Midbrain (tissue), 1 donor: ENCODE measurements at places on chromosomes 1 and 21.

DNA sequence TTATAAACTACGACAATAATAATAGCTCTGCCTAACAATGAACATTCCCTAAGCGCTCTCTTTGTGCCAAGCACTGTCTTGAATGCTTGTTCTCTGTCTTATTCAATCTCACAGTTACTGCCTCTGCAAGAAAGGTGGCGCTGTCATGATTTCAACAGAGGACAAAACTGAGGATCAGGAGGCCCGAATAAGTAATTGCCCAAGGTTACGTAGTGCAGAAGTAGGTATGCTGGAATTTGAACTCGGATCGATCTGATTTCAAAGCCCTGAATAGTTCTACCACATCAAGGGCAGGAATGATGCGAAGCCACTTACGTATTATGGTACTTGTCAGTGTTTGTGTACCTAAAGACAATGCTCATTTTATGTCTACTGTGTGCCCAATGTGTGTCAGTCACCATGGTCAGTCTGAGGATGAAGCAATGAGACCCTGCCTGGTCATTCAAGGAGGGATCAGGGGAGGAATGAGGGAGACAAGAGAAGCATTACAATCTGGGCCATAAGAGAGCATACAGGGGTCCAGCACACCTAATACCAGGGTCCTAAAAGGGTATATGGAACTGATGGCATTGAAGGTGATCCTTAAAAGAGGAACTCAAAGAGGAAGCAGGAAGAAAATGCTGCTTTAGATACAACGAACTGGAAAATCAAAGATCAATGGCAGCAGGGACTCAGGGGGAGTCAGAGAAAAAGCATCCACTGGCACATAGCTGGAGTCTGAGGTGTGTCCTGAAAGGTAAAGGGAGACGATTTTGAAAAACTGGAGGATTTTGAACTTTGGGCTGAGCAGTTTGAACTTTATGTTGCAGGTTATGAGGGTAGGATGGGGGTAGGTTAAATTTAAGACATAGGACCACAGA is 389.2 kb downstream of the PLPP3 start:
- DNase-seq, result peak; percentile 38

- no peak for DNase-seq
These were observed 19.4 kb upstream of the ZNF281 start for GRCh38 chr1:200429221-200429751.

DNA sequence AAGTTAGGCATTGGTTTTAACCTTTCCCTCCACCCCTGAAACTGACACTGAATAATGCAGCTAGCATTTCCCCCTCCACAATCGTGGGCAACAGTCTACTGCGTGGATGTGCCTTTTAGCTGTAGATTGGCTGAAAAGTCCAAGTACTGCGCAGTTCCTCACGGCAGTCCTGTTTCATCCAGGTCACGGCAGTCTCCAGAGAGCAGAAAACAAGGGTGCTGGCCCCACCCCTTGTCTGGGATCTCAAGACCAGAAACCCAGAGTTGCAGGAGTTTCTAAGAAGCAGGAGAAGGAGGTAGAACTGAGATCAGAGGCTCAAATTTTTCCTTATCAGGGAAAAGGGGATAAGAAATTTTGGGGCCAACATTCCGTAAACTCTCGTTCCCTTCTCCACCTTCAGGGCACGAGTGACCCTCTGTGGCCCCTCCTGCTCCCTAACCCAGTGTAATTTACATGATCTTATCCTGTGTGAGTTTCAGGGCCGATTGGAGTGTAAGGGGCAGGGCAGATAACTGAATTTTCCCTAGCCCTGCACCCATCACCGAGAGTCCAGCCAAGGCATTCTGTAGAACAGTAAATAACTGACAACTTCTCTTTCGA is 25.9 kb upstream of the PLA2G2C start:
- DNase-seq, result no peak

GRCh38 chr1:159067699-159068621 is 8.6 kb downstream of the AIM2 start:
- peak; percentile 27 for DNase-seq

- no peak for DNase-seq
These were observed 11.4 kb upstream of the TSPEAR start for GRCh38 chr21:44722731-44723130.

GRCh38 chr1:168392958-168393549 is 112.4 kb downstream of the TBX19 start:
- no peak for DNase-seq

DNA sequence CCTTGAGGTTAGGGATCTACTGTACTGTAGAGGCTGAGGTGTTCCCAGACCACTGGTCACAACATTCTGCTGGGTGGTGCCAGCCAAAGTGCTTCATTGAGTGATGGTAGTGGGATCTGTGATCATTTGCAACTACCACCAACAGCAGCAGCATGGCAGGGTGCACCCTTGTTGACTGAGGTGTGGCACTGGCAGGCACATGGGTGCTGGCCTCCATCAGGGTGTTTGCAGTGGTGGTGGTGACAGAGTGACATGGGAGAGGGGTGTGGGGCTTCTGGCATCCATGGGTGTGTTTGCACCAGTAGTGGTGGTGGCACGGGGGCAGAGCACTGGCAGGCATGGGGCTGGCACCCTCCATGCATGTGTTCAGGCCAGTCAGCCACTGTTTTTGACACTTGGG is 183.7 kb upstream of the LYPLAL1 start:
- DNase-seq, result no peak

DNA sequence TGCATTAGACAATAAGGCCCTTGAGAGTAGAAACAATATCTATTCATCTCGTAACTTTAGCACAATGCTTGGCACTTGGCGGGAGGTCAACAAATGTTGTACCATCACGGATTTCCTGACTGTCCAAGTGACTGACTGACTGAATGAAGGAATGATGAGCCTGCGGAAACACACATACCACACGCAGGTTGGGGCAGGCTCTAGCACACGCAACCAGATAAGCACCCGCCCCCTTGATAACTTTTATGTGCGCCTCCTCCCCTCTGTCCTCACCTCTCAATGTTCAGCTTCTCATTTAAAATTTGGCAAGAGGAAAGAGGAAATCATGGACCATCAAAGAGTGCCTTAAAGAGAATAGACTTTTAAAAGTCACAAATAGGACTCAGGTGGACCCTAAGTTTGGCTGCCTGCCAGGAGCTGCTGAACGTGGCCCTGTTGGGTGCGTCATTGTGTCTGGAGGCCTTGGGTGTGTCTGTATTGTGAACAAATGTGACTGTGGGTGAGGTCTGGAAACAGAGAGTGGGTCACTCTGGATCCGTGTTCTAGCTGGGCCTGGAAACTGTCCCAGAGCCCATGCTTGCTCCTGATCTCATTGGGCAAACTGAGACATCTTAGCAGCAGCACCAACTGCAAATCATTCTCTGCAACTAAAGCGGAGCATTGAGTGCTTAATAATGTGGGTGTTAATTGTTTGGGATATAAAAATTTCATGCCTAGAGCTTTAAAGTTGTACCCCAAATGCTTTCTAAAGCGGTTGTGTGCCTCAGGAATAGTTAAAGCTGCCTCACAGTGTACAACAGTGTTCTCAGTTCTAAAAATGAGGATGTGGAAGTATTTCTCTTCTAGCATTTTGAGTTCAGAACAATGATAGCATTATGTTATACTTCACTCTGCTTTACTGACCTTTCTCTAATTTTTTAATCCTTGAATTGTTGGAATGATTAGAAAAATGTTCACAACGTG is 47.6 kb upstream of the ABCG1 start:
- DNase-seq, result peak; percentile 82

DNA sequence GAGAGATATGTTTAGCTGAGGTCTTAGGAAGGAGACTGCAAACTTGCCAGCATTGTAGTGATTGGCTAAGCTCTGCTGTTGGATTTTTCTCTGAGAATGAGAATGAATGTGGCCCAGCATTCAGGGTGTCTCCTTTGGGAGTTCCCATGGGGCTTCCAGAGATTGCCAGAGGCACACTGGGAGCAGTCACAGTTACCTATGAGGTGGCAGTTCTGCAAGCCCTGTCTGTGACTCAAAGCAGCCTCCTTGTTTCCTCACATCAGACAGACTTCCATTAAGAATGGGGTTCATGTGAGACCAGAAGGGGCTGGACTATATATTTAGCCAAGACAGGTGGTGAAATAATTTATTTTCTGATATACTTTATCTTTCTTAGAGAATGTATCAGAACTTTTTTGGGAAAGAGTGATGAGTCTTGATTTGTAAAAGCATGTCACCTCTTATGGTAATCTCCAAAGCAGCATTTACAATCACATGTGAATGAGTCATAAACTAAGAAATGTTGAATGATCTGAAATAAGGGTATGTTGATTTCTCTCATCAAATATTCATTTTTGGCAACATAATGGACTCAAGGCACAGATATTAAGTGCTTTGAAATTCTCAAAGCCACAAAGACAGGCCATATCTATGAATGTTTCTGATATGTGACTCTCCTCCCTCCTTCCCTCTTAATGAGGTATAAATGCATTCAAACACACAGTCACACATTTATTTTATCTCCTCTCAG is 9.5 kb upstream of the SLC19A2 start:
- DNase-seq, result no peak

DNA sequence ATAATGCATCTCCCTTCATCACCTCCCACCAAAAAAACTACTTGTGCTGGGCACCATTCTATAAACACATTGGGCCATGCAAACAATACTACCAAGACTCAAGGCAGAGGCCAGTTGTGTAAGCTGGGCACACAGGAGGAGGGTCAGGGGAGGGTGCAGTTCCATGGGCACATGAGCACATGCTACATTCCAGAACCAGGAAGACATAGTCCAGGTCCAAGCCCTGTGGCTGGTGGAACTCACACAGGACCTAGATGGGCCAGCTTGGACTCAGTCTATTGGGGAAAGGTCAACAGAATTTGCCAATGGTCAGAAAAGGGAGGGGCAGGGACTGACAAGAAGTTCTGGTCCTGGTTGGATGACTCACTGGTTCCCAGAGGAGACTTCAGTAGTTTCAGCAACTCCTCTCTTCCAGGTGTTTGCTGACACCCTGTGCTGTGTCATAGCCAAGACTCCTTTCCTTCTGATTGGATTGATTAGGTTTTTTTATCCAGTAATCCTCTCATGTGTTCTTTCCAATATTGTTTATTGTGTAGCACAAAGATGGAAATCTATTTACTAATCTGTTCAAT is 249.7 kb downstream of the C1orf94 start:
- DNase-seq, result no peak

DNA sequence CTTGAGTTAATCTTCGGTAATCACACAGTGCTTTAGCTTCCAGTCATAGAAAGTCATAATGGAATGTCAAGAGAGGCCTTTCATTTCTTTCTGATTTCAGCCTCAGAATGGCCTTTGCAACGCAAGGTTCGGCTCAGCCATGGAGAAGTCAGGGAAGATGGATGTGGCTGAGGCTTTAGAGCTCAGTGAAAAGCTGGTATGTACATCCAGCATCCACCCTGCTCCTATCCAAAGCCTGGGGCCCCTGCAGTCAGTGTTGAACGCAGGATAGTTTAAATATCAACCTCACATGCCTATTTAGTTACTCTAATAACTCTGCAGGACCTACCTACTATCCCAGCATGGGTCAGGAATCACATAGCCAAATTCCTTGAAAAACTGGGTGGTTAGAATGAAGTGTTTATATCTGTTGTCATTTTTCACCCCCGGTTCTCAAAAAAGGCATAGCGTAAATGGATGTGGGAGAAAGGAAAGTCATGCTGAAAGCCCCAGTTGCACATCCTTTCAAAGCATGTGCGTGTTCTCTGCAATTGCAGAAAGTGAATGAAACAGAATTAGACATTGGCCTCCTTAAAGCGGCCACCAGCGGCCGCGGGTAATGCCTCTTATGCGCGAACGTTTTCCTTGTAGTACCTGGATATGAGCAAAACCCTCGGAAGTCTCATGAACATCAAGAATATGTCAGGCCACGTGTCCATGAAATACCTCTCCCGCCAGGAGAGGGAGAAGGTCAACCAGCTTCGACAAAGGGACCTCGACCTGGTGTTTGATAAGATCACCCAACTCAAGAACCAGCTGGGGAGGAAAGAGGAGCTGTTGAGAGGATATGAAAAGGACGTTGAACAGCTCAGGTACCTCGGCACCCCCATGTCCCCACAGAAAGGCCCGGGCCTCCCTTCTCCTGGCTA is 28.8 kb upstream of the EFHD2 start:
- no peak for DNase-seq

- no peak for DNase-seq
These were observed 46.9 kb downstream of the S100B start for GRCh38 chr21:46557919-46558392.

GRCh38 chr1:40762144-40762923 is 21.3 kb upstream of the KCNQ4 start:
- DNase-seq, result no peak

DNA sequence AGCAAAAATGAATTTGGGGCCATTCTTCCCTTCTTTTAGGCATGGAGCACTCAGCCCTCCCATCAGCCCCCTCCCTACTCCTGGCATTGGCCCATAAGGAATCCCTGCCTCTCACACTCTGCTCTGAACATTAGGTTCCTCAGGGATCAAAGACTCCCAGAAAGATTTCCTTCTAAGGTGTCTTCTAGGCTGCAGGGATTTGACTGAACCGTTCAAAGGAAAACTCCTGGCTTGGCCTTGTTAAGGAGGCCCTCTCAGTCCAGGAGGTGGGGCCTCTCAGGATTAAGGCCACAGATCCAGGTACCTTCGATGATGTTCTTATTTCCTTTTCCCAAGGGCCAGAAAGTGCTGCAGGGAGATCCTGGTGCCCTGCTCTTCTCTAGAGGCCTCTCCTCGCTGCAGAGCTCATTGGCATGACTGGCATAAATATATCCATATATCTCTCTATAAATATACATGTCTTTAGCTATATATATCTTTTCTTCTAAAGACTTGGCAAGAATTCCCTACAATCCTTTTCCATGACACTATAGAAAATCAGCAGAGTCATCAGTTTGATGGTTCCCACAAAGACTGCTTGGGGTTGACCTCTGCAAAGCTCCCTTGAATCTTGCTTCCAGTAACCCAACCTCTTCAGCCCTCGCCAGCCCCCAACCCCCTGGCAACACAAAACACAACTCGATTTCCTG is 59.1 kb downstream of the PLXNA2 start:
- DNase-seq, result no peak

DNA sequence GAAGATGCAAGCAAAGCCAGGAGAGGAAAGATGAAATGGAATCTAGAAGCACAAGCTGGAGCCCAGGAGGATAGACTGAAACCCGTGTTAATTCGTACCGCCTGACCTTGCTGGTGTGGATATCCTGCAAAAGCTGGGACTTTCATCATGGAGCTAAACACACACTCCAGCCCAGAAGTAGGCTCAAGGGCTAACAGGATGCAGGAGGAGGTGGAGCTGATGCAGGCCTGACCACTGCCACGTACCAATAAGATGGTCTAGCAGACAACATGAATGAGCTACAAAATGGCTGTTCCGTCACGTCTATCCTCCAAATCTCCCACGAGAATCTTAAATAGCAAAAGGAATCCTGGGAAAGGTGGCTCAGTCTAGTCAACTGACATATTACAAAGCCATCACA is 270.3 kb downstream of the SDCCAG8 start:
- no peak for DNase-seq

DNA sequence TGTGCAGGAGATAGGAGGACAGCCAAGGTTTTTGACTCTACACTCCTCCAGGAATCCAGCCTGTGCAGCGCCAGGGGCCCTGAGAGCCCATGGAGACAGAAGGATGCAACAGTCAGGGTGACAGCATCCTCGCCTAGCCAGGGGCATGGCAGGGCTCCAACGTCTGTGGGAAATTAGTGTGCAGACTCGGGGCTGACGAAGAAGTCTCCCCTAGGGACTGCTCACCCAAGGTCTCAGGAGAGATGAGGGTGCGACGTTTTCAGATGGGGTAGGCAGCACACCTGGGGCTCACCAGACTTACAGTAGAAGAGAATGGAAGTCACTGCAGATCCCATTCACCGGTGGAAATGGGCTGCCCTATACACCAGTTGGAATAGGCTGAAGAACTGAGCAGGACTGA is 241.7 kb downstream of the SETD4 start:
- DNase-seq, result no peak
